Fibroblast of skin of left biceps (primary cell): ENCODE measurements at places on chromosomes 1 and 21.

GRCh38 chr21:31509194-31510017 is 150.1 kb upstream of the SOD1 start:
- DNase-seq = peak; percentile 3

GRCh38 chr1:174322202-174322862 is 125.4 kb upstream of the GPR52 start:
- DNase-seq = no peak

DNA sequence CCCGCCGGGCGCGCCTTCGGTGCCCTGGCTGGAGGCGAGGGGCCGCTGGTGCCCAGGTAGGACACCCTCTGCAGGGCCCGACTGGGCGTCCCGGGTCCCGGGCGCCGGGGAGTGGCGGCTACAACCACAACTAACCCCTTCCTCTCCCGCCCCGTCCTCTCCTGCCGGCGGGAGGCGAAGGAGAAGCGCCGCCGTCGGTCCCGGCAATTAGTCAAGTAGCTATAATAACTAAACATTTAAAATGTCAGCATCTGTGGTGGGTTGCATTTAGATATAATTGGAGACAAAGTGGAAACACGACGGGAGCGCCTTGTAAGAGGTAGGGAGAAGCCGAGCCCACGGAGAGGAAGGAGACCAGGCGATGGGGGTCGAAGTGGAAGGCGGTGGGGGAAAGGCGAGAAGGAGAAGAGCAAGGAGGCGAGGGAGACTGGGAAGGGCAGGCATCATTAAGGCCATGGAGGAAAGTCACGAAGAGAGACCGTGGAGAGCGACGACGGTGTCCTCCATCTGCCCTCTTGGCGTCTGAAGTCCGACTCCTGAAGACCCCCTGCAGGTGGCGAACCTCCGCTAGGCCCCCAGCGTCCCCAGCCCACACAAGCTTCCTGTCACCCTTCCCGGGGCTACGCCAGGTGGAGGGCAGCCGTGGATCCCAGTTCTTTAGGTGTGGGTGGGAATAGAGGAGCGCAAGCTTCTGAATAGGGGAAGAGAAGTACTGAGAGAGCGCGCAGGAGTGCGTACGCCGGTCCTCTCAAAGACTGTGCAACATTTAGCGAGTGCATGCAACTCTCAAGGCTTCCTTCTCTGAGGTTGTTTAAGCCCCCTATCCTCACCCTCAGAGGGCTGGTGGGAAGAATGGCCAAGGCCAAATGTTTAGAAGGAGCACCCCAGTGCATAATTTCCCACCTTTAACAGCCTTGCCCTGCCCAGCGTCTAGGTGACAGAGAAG is 1.6 kb downstream of the CNIH3 start:
- DNase-seq = no peak

DNA sequence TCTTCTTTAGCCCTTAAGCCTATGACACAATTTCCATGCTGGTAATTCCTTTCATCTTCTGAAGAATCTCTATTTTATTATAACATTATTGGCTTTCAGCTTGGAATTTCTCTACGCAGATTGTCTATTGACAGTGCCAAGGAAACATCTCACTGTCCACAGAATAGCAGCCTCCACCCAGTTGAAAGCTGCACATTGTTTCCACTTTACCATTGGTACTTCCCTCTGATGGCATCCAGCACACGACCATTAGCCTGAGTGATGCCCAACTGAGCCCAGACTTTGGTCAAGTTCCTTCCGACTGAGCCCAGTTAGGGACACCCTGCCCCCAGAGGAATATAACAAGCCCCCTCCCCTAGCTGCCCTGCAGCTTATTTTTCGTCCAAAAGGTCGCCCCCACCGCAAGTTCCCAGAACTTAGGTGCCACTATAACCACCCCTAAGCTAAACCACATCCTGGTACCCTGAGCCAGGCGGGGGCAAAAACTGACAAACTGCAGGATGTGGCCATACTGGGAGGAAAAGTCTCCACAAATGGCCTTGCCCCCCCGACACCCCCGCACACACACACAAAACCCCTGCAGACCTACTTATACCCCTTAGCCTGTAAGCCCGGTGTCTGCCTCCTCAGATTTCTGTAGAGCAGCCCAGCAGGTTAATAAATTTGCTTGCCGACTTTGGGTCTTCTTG is 13.2 kb downstream of the GBP5 start:
- DNase-seq = no peak

- DNase-seq = no peak
These were observed 15.0 kb downstream of the TM2D1 start for GRCh38 chr1:61709908-61710289.

GRCh38 chr21:41367945-41368734 is 6.3 kb downstream of the MX2 start:
- DNase-seq = no peak

GRCh38 chr1:212557739-212558692 is 50.5 kb upstream of the ATF3 start:
- no peak for DNase-seq

DNA sequence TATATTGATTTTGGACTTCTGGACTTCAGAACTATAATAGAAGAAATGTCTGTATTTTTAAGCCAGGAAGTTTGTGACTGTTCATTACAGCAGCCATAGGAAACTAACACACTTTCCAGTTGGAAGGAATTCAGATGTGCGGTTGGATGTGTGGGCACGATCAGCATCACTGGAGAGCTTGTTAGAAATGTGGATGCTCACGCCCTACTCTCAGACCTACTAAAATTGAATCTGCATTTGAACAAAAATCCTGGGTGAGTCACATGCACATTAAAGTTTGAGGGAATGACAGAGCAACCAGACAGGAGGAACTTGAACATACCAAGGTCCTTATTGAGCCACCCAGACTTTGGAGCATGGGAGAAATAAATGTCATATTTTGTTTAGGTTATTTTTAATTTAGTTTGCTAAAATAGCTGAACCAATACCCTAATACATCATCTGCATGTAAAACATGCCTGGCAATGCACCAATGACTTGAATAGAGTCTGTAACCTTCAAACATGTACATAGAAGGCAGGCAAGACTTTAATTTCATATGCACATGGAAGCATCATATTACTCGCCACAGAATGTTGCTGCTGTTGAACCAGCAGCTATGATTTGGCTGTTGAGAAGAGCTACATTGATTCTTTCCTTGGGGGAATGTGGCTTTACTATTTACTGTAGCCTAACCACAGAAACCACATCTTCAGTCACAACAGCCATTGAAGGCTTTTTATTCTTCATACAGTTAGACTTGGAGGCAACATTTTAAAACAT is 346.2 kb downstream of the BARHL2 start:
- peak; percentile 14 for DNase-seq
